ENCODE measurements at places on chromosomes 13 and 19. TPM values are rescaled to one million over a fixed set of nuclear protein-coding genes. Genes with fewer than 3 reads are reported as not detected.
A peak's percentile ranks its signal among the peaks of the same experiment; 100 is the strongest.

DNA sequence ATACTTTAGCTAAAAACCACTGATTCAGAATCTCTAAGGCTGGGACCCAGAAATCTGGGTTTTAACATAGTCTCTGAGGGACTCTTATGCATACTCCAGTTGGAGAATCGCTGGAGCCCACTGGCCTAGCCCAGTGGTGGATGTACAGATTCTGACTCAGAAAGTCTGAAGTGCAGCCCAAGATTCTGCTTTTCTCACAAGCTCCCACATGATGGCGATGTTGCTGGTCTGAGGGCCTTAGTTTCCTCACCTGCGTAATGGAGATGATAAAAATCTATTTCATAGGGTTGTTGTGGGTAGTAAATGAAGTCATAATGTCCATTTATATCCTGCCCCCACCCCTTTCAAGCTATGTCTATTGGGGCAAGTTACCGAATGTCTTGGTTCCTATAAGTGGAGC lies 7.7 kb upstream of the CDADC1 start:
- peak; percentile 57 for DNase-seq

DNA sequence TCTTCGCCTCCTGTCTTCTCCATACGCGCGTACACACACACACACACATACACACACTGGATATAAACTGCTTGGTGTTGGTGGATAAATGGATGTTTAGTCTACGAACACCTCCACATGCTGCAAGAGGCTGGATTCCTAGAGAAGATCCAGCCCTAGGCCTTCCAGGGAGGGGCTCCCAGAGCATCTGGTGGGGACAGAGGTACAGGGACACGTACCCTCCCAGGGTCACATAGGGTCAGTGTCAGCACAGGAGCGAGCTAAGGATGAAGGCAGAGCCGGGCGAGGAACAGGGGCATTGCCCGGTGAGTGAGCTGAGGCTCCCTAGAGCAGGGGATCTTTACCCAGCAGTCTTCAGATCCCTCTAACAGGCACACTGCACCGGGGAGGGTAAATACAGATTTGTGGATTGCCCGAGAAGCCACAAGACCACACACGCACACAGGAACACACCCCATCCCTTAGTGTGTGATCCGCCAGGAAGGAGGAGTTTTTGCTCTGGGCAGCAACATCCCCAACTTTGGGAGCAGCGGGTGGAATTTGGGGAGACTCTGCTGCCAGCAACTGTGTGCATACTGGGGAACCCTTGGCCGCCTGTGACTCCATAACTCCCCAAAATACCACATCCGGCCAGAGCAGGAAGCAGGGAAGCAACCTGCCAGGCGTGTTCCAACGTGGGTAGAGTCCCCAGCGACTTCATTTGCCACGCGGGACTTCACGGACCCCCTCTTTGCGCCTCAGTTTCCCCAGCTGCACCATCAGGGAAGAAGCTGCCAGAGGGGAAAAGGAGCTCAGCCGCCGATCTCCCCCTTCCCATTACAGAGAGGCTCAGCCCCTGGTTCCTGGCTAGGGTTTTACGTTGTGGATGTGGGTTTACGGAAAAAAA lies 5.8 kb upstream of the TLE2 start:
- DNase-seq: peak; percentile 68

GRCh38 chr19:47682939-47683338 lies 30.3 kb upstream of the EHD2 start:
- DNase-seq: no peak

DNA sequence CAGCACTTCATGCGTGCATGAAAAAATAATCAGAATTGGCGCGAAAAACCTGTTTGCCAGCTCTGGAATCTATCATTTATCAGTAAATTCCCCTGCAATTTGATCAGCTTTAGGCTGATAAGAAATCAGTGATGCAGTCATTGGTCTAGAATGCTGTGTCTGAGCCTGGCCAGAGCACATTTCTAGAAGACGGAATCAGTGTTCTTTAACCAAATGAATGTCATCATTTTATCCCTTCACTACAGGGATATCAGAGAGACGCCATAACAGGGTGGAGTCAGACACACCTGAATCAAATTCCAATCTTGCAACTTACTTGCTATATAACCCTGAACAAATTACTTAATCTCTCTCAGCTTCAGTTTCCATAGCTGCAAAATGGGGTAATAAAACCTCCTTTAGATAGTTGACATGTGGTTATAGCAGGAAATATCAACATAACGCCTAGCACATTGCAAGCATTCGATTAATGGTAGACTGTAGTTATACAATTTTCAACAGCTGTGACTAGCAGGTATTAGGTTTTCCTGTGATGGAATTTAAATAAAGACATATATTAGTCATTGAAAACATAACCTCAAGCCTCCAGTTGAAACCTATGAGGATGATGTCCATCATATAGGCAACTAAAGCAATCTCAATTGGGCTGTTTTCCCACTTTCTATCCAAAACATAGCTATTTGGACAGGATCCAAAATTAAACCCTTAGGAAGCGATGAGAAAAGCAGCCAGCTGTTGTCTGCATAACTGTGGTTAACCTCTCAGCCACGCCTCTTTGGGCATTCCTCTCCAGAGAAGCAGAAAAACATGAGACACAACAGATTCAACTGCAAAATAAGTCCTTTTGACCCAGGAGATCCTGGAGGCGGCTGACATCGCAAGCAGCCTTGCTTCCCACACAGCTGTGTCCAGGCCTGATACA lies 51.6 kb upstream of the UBL3 start:
- peak; percentile 35 for DNase-seq

- DNase-seq: no peak
These were observed 116.5 kb upstream of the FBXL3 start for GRCh38 chr13:77143431-77143830.

GRCh38 chr19:16889883-16890460 lies 1.2 kb downstream of the F2RL3 start:
- DNase-seq: no peak

Gene ZNF429
- total RNA-seq: 14.0 TPM

DNA sequence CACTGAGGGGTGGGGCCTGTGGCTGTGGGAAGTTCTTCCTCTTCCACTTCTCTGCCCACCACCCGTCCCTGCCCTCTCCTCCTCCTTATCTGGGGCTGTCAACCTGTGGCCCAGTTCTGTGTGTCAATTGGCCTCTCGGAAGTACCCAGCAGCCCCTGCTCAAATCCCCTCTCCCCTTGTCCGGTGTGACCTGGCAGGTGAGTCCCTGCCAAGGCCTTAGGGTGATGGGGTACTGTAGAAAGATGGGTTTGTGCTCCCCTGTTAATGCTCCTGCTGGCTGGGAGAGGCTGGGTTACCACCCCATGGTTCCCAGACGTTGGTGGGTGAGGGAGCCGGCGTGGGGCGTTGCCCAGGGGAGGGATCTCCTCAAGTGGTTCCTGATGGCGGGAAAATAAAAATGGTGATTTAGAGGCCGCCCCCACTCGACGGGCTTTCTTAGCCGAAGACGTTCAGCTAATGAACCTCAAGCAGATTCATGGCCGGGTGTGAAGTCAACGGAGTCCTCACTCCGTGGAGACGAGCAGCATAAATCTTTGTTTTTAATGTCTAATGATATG lies 141.2 kb downstream of the URI1 start:
- DNase-seq: no peak

GRCh38 chr19:5697022-5697889 lies 7.2 kb downstream of the RPL36 start:
- no peak for DNase-seq

DNA sequence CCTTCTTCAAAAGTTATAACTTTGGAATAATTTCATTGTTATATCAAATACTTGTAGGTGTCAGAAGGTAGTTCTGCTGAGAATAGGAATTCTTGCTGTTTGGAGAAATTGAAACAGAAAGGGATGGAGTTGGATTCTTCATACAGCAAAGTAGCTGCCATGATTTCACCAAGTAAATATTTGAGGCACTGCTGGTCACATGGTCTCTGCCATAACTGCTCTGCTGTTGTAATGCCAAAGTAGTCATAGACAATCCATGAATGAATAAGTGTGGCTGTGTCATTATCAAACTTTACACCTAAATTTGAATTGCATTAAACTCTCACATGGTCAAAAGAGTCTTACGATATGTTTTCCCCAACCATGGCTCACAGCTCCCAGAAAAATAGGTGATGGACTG lies 308.6 kb downstream of the GPC6 start:
- no peak for DNase-seq

- DNase-seq: peak; percentile 49
These were observed 6.6 kb upstream of the FBXW9 start for GRCh38 chr19:12703046-12703445.

Gene SYNGR4
- total RNA-seq: not detected

- DNase-seq: peak; percentile 78
These were observed 41.6 kb downstream of the NDFIP2 start for GRCh38 chr13:79522583-79522982.

DNA sequence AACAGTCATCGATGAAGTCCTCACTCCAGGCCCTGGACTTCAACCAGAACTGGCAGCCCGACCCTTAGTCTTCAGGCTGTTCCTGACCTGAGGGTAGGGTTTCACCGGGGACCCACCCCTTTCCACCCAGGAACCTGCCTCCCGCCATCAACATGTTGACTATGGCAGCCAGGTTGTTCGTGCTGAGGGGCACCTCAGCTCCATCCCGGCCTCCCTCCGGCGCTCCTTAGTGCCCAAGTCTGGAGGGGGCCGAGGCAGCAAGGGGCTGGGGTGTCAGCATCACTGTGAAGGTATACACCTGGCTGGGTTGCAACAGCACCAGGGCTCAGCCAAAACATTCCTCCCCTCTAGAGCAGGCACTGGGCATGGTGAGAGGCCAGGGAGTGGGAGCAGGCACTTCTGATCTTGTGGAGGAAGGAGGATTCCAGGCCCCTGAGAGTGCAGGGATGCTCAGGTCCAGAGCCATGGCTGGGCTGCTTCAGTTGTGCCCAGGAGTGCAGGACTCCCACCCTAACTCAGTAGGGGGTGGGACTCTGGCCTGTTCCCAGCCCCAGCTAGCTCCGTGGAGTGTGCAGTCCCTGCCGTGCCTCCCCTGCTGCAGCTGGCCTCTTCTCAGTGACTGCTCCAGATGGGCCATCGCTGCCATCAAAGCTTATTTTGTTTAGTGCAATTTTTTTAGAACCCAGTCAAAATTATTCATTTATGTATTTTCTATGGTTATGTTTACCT lies 1445.9 kb downstream of the PCDH9 start:
- no peak for DNase-seq

Gene FFAR2
- total RNA-seq: not detected

GRCh38 chr13:92510416-92510815 lies 716.2 kb upstream of the GPC6 start:
- no peak for DNase-seq

Gene COPE
- total RNA-seq: 248 TPM

GRCh38 chr19:13770013-13770635 lies 4.1 kb upstream of the C19orf53 start:
- DNase-seq: no peak

DNA sequence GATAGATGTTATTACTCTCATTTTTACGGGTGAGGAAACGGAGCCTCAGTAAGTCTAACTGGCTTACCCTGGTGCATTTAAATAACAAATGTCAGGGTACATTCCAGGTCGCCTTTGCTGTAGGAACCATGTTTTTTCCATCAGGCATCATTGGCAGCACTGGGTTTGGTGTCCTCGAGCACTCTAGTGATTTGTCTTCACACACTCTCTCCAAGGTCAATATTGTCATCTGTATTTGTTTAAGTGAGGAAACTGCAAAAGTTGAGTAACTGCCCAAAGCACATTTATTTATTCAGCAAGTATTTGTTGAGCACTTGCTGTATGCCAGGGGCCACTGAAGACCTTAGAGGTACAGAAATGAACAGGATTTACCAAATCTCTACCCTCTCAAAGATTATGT lies 78.6 kb downstream of the DCT start:
- DNase-seq: no peak

Gene CD209
- not detected for total RNA-seq

DNA sequence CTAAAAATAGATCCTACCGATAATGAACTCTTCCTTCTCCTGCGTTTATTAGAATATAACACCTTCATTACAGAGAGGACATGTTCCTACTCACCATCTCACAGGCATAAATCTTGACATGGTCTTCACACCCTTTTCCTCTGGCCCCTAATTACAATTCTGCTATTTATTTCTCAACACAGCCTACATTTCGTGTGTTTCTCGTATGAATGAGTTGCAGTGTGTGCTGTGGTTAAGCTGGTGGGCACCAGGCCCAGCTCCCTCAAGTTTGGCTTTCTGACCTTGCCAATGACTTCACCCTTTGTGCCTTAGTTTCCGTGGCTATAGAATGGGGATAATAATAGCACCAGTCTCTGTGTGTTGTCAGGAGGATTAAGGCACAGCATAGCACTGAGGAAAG lies 12.3 kb upstream of the KATNAL1 start:
- DNase-seq: no peak

Gene SLC7A10
- not detected for total RNA-seq

Gene GGN
- total RNA-seq: not detected

DNA sequence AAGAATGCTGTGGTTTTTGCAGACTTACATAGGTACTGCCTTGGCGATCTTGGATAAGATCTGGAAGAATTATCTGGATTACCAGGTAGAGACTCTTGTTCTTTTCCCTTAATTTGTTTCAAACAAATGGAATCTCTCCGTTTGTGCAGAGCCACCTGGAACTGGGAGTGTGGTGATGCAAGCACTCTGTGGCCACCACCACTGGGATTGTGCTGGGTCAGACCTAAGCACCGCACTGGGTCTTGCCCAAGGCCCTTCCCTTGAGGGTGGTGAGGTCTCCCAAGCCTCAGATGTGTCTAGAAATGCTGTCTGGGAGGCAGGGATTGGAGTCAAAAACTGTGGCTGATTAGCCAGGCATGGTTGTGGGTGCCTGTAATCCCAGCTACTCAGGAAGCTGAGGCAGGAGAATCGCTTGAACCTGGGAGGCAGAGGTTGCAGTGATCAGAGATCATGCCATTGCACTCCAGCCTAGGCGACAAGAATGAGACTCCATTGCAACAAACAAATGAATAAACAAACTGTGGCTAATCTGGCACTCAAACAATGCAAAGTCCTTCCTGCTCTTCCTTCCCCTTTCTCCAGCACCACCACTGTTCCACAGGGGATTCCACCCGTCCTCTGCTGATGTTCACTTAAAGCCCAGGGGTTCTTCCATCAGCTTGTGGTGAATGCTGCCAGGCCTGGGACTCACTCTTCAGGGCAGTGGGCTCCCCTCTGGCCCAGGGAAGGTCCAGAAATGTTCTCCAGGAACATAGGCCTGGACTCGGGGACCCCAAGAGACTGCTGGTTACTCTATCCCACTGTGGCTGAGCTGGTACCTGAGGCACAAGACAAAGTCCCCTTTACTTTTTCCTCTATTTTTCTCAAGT lies 10.8 kb upstream of the CEACAM1 start:
- DNase-seq: no peak

- DNase-seq: peak; percentile 36
These were observed 13.1 kb downstream of the RGL3 start for GRCh38 chr19:11405846-11406643.

DNA sequence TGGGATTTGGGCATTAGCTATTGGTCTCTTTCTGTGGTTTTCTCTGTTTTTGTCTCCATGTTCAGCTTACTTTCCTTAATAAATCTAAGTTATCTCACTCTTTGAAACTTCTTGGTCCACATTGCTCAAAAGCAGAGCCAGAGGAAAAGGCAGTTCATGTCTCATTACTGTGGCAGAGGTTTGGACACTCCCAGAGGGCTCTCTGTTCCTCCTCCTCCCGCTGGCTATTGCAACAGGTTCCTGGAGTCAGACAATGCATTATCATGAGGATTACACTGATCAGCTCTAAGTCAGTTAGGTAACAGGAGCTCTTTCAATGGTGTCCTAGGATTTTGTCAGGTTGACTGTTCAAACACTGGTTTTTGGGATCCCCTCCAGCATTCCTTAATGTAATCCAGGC lies 298.8 kb downstream of the NDFIP2 start:
- DNase-seq: no peak

Data from activated CD8-positive, alpha-beta T cell treated with anti-CD3 and anti-CD28 coated beads, Interleukin-2, amount 10 ng/mL, durations not matched to agents 7 days and 5 days (primary cell).